ENCODE measurements at places on chromosomes 11 and 22. TPM values are rescaled to one million over a fixed set of nuclear protein-coding genes. Genes with fewer than 3 reads are reported as not detected.

Gene LDHAL6A
- total RNA-seq = not detected

Gene MPZL2
- total RNA-seq = 12.2 TPM

Gene OR6T1
- total RNA-seq = not detected

Gene TRPC6
- total RNA-seq = not detected

Gene LRRC74B
- total RNA-seq = not detected

Gene FOXRED2
- 20.3 TPM for total RNA-seq

Gene MMP3
- total RNA-seq = not detected

Gene FDXACB1
- total RNA-seq = 4.4 TPM

Gene BTBD18
- total RNA-seq = not detected

DNA sequence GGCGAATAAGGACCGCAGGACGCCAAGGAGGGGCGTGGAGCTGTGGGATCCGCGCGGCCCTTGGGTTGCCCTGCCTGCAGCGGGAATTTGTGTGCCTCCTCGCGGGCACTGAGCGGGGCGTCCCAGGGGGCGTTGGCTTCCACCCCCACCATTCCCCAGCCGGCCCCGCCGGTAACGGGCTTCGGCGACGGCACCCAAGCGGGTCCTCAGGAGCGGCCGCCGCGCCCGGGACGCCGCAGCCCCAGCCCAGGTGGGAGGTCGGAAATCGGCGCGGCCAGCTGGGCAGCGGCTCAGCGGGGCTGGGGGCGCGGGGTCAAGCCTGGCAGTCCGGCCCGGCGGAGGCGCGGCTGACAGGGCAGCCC, 320 bp downstream of the CLTCL1 start:
- H3K27ac ChIP-seq = peak overlapping the region; percentile 20
- H3K4me1 ChIP-seq = peaks cover 27% of the 10 kb centered on the region
- peak; percentile 23 for DNase-seq
- H3K27me3 ChIP-seq = peaks cover 44% of the 10 kb centered on the region
- no peaks in the 10 kb centered on the region for H3K36me3 ChIP-seq
- peak overlapping the region; percentile 69 for H3K4me3 ChIP-seq

- H3K27ac ChIP-seq = peak overlapping the region; percentile 84
- peaks cover 65% of the 10 kb centered on the region for H3K36me3 ChIP-seq
- H3K27me3 ChIP-seq = no peaks in the 10 kb centered on the region
Observed at GRCh38 chr22:20101638-20102037, 14.3 kb upstream of the RANBP1 start.

DNA sequence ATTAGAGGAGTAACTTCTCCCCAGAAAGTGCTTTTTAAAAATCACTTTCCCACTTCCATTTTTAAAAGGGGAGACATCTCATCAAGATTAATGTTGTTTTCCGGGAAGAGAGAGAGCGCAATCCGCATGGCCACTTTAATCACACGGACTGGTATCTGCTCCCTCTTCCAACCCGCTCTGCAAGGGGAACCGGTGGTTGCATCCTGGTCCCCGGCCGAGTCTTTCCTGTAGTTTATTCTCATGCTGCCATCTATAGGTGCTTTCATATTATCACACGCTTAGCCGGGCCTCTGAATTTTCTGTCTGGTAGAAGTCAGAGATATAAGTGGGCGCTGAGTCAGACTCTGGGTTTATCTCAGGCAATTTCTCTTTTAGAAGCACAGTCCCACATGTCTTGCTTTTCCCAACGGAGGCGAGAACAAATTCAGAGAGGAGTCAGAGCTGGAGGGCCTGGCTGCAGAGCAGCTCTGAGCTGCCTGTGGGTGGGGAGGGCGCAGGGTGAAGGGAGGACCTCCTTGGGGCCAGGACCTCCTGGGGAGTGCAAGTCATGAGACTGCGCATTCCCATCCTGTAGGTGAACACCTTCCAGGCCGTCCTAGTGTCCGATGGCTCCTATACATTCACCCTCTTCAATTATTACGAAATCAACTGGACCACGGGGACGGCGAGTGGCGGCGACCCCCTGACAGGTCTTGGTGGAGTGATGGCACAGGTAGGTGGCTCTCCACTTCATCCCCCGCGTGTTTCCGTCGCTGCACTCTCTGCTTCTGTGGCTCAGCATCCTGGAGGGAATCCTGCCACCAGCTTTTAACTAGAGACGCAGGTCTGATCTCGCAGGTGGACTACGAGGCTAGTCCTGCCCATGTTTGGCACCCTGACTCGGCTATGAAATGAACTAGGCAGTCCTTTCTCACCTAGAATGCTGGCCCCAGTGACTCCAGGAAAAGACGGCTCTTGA, 11.7 kb downstream of the TECTA start:
- H3K27me3 ChIP-seq = peaks cover 19% of the 10 kb centered on the region
- DNase-seq = peak; percentile 53
- H3K4me3 ChIP-seq = no peak overlapping the region
- H3K4me1 ChIP-seq = no peaks in the 10 kb centered on the region
- no peak overlapping the region for H3K27ac ChIP-seq
- no peaks in the 10 kb centered on the region for H3K36me3 ChIP-seq

- H3K4me3 ChIP-seq = no peak overlapping the region
- H3K27me3 ChIP-seq = no peaks in the 10 kb centered on the region
- DNase-seq = no peak
- H3K4me1 ChIP-seq = no peaks in the 10 kb centered on the region
Observed at GRCh38 chr11:20790622-20791021, 121.2 kb downstream of the NELL1 start.

DNA sequence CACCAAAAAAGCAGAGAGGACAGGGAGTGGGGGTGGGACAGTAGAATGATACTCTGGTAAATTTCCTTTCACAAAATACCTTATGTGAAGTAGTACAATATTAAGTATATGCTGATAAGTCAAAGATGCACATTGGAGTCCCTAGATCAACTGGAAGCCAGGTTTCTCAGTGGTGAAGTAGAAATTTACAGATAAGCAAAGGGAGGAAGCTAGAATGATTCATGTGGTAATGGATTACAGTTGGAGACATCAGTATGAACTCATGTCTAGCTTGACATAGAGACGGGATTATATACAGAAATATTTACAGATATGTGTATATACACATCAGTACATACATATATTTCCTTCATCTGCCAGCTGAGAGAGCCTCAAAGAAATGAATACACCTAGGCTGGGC, 21.5 kb downstream of the PLEKHB1 start:
- no peak overlapping the region for H3K27ac ChIP-seq
- no peak for DNase-seq
- H3K27me3 ChIP-seq = no peaks in the 10 kb centered on the region
- H3K4me3 ChIP-seq = no peak overlapping the region
- no peaks in the 10 kb centered on the region for H3K4me1 ChIP-seq
- H3K36me3 ChIP-seq = no peaks in the 10 kb centered on the region

- H3K36me3 ChIP-seq = peaks cover 6% of the 10 kb centered on the region
- peaks cover 52% of the 10 kb centered on the region for H3K4me1 ChIP-seq
- no peak overlapping the region for H3K4me3 ChIP-seq
- H3K27me3 ChIP-seq = peaks cover 2% of the 10 kb centered on the region
Observed at GRCh38 chr11:35088226-35088625, 50.7 kb upstream of the CD44 start.

DNA sequence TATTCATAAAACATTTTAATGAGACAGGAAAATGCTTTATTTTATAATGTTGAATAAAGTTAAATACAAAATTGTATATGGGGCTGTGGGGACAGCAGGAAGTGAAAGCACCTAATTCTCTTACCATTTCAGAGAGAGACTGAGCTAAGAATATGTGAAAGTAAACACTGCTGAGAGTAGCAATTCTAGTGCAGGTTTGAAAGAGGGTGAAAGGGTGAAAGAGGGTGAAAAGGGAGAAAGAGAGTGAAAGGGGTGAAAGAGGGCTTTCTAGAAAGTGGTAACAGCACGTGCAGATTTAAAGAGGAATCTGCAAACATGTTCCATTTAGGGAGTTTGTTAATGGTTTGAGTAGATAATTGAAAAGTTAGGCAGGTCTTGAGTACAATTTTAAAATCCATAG, 652.0 kb upstream of the CCDC90B start:
- no peaks in the 10 kb centered on the region for H3K4me1 ChIP-seq
- no peaks in the 10 kb centered on the region for H3K36me3 ChIP-seq
- H3K4me3 ChIP-seq = no peak overlapping the region
- no peak overlapping the region for H3K27ac ChIP-seq

DNA sequence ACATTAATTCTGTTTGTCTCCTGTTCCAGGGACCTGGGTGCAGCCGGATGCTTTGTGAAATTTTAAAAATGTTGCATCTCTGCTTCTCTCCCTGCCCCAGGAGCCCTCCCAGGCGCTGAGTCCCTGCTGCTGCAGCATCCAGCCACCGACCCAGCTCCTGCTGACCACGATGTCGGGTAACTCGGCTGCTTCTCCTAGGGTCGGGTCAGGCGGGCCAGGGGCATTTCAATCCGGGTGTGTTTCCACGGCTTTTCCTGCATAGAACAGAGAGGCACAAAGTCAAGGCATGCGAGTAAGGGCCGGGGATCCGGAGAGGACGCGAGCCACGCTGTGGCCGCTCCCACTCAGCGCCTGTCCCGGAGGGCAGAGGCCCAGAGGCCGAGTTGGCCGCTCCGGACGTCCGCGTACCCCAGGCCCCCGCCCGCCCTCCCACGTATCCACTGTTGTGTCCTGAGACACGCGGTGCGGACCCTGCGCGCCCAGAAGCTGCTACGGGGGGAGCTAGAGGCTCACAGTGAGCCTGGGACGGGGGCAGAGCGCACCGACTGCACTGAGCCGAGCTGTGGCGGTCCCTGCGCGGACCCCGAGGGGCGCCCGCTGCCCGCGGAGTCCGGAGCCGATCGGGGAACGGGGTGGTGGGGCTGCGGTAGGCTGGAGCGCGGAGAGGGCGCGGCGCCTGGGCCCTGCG, at the start of gene POU2AF3:
TSS of gene POU2AF3 (plus strand) at position 134 of the 688 bp plus-strand sequence. CDS start at position 170, 36 bp downstream.
- H3K4me3 ChIP-seq = peak within 1 kb of the TSS; percentile 9
- no peak for DNase-seq
- H3K27ac ChIP-seq = no peak within 1 kb of the TSS
- H3K4me1 ChIP-seq = no peaks in the 10 kb centered on the region

DNA sequence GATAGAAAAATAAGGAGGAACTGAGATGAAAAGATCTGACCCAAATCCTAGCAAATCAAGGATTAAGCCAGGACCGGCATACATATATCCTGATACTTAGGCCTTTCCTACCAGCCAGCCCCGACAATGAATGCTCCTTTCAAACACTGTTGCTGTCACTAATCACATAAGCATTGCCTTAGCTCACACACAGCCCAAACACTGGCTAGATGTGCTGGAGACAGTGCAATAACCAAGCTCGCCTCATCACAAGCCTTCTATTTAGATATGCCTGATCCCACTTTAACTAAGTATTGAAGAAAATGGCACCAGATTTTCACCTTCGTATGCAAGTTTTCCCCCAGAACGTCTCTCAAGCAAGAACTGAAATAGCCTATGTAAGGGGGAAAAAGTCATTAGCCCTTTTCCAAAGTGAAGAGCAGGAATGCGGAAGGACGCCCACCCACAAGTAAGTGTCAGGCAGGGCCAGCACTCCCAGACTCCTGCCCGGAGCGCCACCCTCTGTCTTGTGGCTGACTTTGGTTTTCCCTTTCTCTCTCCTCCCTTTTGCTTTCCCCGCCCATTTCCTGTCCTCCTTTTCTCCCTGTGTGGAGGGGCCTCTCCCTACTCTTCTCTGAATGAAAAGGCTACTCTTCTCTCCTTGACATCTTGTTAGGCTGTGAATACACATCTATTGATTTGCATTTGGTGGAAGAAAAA, 8.9 kb upstream of the OPCML start:
- peaks cover 3% of the 10 kb centered on the region for H3K27me3 ChIP-seq
- no peaks in the 10 kb centered on the region for H3K36me3 ChIP-seq
- no peak overlapping the region for H3K27ac ChIP-seq
- no peak overlapping the region for H3K4me3 ChIP-seq

DNA sequence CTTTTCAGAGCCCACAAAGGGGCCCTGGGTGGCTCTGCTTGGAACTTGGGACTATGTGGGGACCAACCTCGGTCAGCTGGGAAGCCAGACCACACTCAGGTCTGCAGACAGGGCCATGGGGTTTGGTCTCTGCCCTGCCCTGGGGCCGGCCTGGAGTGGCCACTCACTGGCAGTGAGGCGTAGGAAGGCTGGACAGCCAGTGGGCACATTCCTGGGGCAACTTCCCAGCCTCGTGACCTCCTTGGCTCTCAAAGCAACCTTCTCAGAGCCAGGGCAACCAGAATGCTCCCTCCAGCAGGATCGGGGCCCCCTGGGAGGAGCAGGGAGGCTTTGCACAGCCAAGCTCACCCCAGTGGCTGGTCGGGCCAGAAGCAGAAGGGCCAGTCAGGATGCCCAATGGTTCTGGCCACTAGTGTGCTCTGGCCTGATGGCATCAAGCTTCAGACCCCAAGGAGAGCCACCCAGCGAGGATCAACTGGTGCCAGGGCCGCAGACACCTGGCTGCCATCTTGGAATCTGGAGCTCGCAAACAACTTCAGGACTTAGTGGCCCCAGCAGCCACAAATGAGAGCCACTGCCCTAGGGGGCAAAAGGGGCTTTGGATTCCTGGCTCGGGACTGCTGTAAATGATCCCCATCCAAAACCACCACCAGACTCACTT, 87.1 kb downstream of the MYEOV start:
- no peaks in the 10 kb centered on the region for H3K27me3 ChIP-seq
- no peak overlapping the region for H3K27ac ChIP-seq
- H3K4me1 ChIP-seq = no peaks in the 10 kb centered on the region

GRCh38 chr11:64057890-64058289, 22.2 kb downstream of the FLRT1 start:
- no peaks in the 10 kb centered on the region for H3K36me3 ChIP-seq
- no peak for DNase-seq
- no peak overlapping the region for H3K4me3 ChIP-seq

GRCh38 chr11:57301711-57302423, 22.9 kb downstream of the TNKS1BP1 start:
- H3K4me1 ChIP-seq = no peaks in the 10 kb centered on the region
- H3K36me3 ChIP-seq = peaks cover 29% of the 10 kb centered on the region
- no peaks in the 10 kb centered on the region for H3K27me3 ChIP-seq
- DNase-seq = no peak

DNA sequence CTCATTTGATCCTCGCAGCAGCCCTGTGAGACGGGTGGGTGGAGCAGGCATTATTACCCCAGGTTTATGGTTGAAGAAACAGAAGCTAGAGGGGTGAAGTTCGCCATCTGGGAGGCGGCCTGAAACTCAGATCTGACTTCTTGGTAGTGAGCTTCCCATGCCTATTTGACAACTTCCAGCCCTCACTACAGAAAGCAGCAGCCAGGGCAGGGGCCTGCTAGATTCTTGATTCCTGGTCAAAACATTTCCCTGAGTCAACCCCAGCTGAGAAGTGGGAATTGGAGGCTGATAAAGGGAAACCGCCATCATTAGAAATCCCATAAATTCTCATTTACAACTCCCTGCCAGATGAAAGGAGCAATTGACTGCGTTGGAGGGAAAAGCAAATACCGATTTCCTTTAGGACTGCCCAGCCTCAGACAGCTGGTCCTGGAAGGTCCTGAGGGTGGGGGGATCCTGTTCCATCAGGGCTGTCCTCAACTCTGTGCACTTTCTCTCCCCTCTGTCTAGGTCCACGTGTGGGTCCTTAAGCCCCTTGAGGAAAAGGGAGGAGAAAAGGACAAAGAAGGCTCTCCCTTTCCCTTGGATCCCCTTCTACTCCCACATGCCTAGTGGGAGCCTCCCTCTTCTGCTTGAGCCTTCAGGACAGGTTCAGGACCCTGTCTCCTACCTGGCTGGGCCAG, 10.2 kb upstream of the NECTIN1 start:
- no peak for DNase-seq
- H3K4me3 ChIP-seq = no peak overlapping the region
- peaks cover 52% of the 10 kb centered on the region for H3K27me3 ChIP-seq
- no peaks in the 10 kb centered on the region for H3K4me1 ChIP-seq

- H3K4me1 ChIP-seq = peaks cover 23% of the 10 kb centered on the region
- H3K4me3 ChIP-seq = peak overlapping the region; percentile 45
- peaks cover 11% of the 10 kb centered on the region for H3K27me3 ChIP-seq
- H3K27ac ChIP-seq = peak overlapping the region; percentile 39
- DNase-seq = no peak
Observed at GRCh38 chr22:41206719-41207118, 1.6 kb downstream of the L3MBTL2 start.

- no peaks in the 10 kb centered on the region for H3K27me3 ChIP-seq
- no peak overlapping the region for H3K27ac ChIP-seq
- H3K4me3 ChIP-seq = no peak overlapping the region
Observed at GRCh38 chr22:46580940-46581537, 39.1 kb upstream of the GRAMD4 start.
